ENCODE measurements at places on chromosomes 4 and X. TPM values are rescaled to one million over a fixed set of nuclear protein-coding genes. Genes with fewer than 3 reads are reported as not detected.

The MAB21L2 gene
- total RNA-seq = 38.3 TPM

The WNK3 gene
- total RNA-seq = 36.1 TPM

The TLR8 gene
- total RNA-seq = not detected

The CXCL8 gene
- total RNA-seq = not detected

The P2RY4 gene
- not detected for total RNA-seq

The ANK2 gene
- 121 TPM for total RNA-seq

- DNase-seq = no peak
These were observed 76.7 kb downstream of the SLC4A4 start for GRCh38 chr4:71415491-71415890.

GRCh38 chrX:119266364-119266995 lies 30.4 kb downstream of the PGRMC1 start:
- peak; percentile 14 for DNase-seq

DNA sequence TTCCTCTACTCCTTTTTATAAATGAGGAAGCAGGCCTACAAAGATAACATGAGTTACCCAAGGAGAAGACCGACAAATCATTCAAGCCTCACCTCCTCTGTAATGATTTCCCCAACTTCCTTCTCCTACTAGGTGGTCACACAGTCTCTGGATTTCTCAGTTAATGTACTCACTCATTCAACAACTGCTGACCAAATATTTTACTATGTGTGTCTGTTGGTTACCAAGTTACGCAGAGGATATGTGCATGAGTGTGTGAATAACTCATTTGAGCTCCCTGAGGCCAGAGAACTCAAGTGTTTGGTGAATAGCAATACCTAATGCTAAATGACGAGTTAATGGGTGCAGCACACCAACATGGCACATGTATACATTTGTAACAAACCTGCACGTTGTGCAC lies 10.4 kb downstream of the CASK start:
- no peak for DNase-seq

GRCh38 chr4:167088115-167088514 lies 146.2 kb downstream of the SPOCK3 start:
- no peak for DNase-seq

- no peak for DNase-seq
These were observed 1.1 kb upstream of the PDLIM3 start for GRCh38 chr4:185536411-185536709.

DNA sequence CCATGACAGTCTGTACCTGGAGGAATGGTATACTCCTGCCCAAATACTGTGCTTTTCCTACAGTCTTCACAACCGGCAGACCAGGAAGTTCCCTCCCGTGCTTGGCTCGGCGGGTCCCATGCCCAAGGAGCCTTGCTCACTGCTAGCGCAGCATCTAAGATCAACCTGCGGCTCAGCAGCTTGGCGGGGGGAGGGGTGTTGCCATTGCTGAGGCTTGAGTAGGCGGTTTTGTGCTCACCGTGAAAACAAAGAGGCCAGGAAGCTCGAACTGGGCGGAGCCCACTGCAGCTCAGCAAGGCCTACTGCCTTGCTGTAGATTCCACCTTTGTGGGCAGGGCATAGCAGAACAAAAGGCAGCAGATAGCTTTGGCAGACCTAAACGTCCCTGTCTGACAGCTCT lies 152.7 kb downstream of the TEX11 start:
- peak; percentile 55 for DNase-seq

DNA sequence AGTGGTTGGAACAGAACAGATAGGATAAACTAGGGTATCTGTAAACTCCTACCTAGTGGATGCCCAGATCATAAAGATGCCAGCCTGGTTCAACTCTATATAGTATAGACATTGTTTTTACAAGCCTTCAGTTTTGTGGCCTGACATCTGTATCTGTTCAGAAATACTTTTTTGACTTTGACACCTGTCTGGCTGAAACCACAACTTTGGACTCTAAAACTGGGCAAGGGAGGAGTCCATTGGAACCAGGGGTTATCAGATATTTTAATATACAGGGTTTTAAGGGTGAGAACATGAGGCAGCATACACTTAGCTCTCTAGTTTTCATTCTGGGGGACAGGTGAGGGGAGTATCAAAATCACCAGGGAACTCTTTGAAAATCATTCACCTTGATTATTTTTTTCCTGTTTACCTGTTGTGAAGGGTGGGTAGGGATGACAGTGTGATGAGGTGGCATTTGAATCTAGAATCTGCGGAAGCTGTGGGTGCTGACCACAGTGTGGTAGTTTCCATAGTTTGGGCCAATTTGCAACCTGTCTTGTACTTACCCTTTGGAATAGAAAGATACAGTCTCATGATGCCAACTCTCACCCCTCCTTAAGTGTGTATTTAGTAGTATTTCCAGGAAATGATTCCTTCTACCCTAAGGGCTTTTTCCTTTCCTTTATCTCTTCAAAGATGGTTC lies 20.6 kb downstream of the GAB1 start:
- no peak for DNase-seq

- DNase-seq = peak; percentile 15
These were observed 711 bp downstream of the ACE2 start for GRCh38 chrX:15600049-15600448.

- no peak for DNase-seq
These were observed 34.9 kb downstream of the ACSL1 start for GRCh38 chr4:184790826-184791225.

DNA sequence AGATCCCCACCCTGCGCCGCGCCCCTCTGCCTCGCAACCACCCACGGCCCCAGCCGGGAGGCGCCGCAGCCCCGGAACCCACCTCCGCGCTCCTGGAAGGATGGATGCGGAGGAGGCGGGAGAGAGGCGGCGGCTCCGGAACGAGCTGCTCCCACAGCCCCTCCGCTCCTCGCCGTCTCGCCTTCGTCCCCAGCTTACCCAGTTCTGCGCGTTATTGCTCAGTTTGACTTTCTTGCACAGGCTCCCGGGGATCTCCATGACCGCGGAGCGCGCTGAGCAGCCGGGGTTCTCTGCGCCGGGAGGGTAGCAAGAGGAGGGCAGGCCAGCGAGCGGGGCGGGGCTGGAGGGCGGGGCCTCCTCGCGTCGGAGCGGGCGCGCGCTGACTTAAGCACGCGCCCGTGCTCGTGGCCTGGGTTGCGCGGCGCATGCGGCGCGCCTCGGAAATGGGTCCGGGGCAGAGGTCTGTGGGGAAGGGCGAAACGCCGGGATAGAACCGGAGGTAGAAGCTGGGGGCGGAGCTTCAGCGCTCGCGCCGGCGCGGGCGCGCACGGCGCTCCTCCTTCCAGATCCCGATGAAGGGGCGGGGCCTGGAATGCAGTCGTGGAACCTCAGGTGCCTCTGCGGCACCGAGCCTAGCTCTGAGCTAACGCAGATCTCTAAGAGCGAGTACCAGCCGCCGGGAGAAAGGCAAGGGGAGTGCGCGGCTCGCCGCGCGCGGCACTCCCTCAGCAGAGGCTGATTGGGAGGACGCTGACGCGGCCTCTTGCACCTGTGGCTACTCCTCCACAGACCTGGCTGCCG lies at the start of gene PAPSS1:
Gene PAPSS1, minus strand, starts transcription at position 313 of the 801 bp plus-strand sequence. Its CDS starts 55 bp downstream, at position 258.
- peak; percentile 99 for DNase-seq

DNA sequence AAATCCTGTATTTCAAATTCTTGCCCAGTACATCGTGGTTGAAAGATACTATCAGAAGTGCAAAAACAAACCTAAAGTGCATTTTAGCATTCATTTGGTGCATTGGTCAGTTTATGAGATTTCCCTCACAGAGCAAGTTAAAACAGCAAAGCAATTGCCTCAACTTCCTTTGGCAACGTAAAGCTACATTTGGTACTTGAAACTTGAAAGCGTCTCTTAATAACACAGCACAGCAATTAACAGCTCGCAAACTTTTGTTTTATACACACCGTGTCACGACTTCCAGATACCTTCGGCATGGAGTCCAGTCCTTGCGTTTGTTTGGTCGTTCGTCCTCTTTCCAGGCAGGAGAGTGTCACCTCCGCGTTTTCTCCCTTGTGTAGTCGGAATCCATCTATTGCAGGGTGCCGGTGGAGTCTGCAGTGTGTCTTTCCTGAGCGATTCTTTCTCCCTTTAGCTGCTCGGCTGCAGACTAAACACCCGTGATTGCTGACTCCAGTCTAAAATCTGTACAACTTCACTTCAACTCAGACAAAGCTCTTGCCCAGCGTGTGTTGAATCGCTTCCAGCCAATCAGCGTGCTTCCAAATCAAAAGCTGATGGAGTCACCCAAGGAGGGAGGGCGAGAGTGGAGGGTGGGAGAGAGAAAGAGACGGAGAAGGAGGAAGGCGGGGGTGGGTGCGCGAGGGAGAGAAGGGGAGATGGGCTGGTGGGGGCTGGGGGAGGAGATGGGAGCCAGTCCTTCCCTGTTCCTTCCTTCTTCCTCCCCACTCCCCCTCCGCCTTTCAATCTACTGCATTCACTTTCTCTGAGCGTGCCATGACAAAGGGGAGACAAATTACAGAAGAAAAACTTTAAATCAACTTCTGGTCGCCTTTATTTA lies at the start of gene PCDH18:
Gene PCDH18, minus strand, starts transcription at position 509 of the 883 bp plus-strand sequence. Its CDS starts 406 bp downstream, at position 103.
- peak; percentile 95 for DNase-seq

GRCh38 chr4:42905591-42905990 lies 13.1 kb downstream of the GRXCR1 start:
- DNase-seq = no peak

- no peak for DNase-seq
These were observed 25.7 kb downstream of the ACSL4 start for GRCh38 chrX:109707319-109707718.

DNA sequence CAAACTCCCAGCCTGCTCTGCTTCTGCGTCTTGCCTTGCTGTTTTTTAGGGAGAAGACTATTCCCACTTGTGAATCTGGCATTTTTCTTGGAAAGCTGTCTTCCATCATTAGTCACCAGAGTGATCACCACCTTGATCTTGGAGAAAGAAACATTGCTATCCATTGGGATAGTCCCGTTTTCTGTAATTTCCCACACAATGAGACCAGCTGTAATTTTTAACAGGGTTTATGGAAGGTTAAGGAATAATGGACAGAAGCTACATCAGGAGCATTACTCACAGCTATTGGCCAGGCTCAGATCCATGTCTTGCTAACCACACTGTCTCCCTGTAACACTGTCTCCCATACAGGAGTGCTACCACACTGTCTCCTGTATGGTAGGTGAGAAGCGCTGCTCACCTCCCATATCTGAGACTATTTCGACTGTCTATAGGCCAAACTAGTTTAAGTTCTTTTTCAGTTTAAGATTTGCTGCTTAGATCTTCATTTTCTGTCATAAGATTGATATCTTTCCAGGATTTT lies 523.0 kb downstream of the SPRY1 start:
- DNase-seq = no peak

DNA sequence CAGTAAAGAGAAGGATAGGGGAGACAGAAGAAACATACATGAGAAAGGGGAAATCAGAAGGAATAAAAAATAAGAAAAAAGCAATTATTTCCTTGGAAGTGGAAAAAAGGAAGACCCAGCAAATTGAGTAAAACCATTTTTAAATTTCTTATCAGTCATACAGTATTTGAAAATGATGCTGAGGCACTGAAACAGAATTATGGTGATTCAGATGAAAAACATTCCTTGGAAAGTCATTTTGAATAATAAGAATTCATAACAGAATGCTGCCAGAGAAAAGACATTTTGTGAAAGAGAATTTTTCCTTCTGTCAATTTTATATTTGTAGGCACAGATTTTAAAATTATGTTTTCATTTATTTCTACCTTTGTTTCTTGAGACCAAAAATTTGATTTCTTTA lies 895.5 kb upstream of the EPHA5 start:
- DNase-seq = no peak

- no peak for DNase-seq
These were observed 2.0 kb downstream of the AFP start for GRCh38 chr4:73438048-73438447.

DNA sequence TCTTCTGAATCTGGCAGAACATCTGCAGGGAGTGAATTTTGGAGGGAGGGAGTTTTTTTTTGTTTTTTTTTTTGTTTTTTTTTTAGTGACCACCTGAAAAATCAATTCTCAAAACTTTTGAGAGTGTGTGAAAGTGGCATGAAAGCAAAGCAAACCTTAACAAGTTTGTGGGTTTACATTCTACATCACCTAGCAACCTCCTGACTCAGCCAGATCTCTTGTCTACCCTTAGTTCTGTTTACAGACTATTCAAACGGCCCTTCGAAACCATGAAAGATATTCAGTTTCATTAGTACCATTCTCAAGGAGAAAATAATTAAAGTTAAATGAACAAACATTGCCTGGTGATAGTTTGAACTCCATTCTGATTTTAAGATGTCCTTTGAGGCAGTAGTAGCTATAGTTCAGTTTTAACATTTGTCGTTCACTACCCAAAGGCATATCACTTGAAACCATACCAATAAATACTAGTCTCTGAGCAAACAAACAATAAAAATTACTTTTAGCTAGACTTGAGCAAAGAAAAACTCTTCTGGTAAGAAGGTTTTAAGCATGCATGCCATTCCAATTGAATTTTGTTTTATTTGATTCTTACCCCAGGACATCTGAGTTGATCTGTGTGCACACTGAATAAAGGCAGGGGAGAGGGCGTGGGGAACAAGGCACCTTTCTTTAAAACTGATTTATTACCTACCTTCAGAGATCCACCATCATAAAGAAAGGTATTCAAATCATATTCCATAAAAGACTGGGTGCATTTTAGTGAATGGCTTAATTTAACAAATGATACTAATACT lies 137.7 kb downstream of the ARX start:
- no peak for DNase-seq

DNA sequence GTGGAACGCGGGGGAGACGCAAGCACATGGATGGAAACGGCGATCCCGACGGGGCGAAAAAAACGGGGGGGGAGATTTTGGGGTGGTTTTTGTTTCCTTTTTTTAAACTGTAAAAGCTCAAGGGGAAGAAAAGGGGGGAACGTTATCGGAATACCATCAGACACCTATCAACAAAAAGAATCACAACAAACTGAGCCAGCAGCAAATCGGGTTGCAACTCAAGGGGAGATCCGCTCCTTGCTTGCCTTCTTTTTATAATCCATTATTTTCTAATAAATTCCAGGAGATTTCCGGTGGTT lies 616 bp downstream of the MAML3 start:
- DNase-seq = no peak

- peak; percentile 15 for DNase-seq
These were observed 1.6 kb downstream of the MAPK10 start for GRCh38 chr4:86358257-86358656.

DNA sequence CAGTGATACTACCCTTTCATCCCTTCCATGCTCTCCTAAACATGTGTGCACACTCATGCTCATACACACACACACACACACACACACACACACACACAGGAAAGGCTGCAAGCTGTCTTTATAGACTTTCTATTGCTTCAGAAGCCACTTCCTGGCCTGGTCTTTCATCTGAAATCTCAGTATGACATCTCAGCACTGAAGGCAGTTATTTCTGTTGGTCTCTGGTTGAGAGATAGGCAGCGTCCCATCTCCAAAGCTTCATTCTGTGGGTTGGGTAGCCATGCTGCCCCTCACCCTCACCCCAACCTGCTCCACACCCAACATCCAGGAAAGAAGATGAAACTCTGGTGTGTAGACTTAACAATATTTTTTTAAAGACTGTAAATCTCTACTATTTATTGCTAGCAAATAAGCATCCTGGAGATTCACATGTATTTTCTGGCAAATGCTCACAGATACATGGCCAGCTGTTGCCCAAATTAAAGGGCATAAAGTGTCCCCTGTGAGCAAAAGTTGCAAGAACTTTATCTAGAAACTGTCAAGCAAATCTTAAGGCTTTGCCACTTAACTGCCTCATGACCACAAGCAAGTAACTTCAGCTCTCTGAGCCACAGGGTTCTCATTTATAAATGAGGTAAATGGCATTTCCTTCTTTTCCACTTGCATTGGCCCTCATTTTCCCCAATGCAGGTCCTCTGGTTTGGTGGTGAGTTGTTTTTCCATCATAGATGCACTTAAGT lies 189.8 kb upstream of the AFF2 start:
- DNase-seq = no peak

GRCh38 chrX:20414762-20415445 lies 148.2 kb upstream of the RPS6KA3 start:
- no peak for DNase-seq

GRCh38 chr4:110172972-110173371 lies 25.4 kb downstream of the ELOVL6 start:
- no peak for DNase-seq

Measured in neural progenitor cell (in vitro differentiated cells).